SJSA1 (cell line): ENCODE measurements at places on chromosomes 5 and 9. TPM values are rescaled to one million over a fixed set of nuclear protein-coding genes. Genes with fewer than 3 reads are reported as not detected.

DNA sequence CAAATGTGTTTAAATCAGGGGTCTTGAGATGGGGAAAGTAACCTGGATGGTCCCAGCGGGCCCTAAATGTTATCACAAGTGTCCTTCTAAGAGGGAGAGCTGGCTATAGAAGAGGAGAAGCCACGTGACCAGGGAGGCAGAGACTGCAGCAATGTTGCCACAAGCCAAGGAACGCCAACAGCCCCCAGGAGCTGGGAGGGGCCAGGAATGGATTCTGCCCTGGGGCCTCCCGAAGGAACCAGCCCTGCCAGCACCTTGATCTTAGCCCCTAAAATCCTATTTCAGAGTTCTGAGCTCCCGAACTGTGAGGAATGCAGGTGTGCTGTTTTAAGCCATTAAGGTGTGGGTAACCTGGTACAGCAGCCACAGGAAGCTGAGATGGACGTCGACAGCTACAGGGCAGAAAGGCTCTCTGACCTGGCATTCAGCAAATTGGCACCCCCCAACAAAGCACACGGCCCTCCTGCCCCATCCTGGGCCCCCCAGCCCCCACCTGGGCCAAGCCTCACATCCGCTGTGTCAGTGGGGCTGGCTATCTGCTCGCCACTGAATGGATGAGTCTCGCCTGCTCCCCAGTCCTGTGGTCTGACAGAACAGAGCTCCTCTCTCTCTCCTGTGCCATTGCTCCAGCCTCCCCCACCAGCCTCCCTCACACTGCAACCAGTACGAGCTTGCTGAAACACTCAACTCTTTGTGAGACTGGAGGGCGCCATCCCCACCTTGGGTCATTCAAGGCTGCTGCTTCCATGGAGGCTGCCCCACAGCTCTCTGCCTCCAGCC is 78.8 kb downstream of the ADAMTS2 start:
- H3K4me1 ChIP-seq, result peaks cover 17% of the 10 kb centered on the region
- DNase-seq, result no peak
- H3K27ac ChIP-seq, result peak overlapping the region; percentile 42
- no peak overlapping the region for H3K4me3 ChIP-seq

CDX1 gene
- 0.19 and 1.8 TPM in 2 replicates for total RNA-seq

ANXA1 gene
- total RNA-seq, result 848 and 934 TPM in 2 replicates

DNA sequence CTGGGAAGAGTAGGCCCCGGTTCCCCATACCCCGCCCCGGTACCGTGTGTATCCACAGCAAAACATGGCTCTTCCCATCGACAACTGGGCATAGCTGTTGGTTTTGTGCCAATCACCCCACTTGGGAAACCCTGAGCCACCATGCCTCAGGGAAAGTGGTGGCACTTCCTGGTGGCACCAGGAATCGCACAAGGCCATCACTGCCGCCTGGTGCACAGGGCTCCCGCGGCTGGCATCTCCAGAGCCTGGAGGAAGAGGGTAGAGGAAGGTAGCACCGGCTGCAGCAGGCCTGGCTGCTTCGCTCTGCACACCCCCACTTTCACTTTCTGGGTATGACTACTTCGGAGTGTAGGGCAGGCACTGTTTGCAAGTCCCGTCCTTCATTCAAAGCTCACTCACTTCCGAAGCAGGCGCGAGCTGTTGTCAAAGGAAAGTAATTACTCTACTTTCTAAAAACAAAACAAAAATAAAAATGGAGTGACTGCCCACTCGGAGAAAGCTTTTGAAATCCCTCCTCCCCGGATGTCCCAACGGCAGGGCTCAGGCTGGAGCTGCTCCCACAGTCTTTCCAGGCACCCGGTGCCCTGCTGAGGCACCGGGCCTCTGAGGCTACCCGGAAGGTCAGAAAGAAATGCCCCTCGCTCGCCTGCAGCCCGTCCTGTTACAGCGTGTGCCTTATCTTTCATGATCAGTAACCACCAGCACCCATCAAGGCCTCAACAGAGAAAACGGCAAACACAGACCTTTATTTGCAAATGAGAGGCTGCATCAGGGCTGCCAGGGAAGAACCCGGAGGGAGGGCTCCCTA is 2.0 kb downstream of the BRD3 start:
- H3K4me1 ChIP-seq, result peaks cover 26% of the 10 kb centered on the region
- peaks cover 11% of the 10 kb centered on the region; the same call in 1 of the 2 replicates for H3K36me3 ChIP-seq
- H3K4me3 ChIP-seq, result peak overlapping the region; percentile 99
- H3K27me3 ChIP-seq, result peaks cover 16% of the 10 kb centered on the region
- H3K27ac ChIP-seq, result peak overlapping the region; percentile 11; the same call in 1 of the 2 replicates

DNA sequence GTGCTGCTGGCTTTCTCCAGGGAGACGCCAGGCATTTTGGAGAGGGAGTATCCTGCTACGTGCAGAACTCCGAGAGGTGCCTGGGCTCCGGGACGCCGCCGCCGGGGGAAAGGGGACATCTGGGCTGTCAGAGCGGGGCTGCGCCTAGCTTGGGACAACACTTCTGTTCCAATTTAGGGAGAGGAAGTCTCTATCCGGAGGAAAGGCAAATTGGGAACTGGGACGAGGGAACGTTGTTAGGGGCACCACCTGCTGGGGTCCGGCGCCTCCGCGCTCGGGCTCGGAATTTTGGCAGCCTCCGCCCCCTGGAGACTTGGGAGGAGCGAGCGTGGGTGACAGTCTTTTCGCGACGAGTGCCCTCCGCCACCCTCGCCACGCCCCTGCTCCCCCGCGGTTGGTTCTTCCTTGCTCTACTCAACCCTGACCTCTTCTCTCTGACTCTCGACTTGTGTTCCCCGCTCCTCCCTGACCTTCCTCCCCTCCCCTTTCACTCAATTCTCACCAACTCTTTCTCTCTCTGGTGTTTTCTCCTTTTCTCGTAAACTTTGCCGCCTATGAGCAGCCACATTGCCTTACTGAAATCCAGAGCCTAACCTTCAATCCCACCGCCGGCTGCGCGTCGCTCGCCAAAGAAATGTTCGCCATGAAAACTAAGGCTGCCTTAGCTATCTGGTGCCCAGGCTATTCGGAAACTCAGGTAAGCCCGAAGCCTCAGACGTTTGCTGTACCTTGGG is 1.6 kb downstream of the TSLP start:
- H3K4me3 ChIP-seq, result peak overlapping the region; percentile 41
- no peak overlapping the region for H3K27ac ChIP-seq
- no peaks in the 10 kb centered on the region for H3K36me3 ChIP-seq
- H3K27me3 ChIP-seq, result peaks cover 11% of the 10 kb centered on the region

CRAT gene
- total RNA-seq, result 8.9 and 20.3 TPM in 2 replicates

DNA sequence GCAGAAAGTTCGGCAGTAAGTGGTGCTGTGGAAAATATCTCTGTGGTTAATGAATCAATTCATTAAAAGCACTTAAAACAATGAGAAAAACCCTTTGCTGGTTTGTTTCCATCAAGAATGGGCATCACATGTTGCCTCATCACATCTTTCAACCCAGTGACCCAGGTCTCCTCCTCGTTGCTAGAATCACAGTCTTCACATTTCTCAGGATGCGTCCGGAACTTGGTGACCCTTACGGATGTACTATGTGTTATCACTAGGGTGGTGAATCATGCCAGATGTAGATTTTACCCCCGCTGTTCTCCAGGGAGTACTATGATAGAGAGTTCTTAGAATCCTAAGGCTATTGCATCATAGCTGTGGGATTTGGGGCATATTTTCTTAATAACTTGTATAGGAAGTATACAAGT is 217.9 kb upstream of the KLF4 start:
- no peaks in the 10 kb centered on the region for H3K27me3 ChIP-seq
- no peak for DNase-seq
- no peak overlapping the region for H3K27ac ChIP-seq
- H3K4me3 ChIP-seq, result no peak overlapping the region
- peaks cover 34% of the 10 kb centered on the region for H3K4me1 ChIP-seq

- no peak overlapping the region for H3K4me3 ChIP-seq
- no peaks in the 10 kb centered on the region for H3K4me1 ChIP-seq
- H3K36me3 ChIP-seq, result no peaks in the 10 kb centered on the region
Observed at GRCh38 chr5:67257500-67257899, 60.9 kb upstream of the CD180 start.

SNX30 gene
- 6.4 and 10.2 TPM in 2 replicates for total RNA-seq

DNA sequence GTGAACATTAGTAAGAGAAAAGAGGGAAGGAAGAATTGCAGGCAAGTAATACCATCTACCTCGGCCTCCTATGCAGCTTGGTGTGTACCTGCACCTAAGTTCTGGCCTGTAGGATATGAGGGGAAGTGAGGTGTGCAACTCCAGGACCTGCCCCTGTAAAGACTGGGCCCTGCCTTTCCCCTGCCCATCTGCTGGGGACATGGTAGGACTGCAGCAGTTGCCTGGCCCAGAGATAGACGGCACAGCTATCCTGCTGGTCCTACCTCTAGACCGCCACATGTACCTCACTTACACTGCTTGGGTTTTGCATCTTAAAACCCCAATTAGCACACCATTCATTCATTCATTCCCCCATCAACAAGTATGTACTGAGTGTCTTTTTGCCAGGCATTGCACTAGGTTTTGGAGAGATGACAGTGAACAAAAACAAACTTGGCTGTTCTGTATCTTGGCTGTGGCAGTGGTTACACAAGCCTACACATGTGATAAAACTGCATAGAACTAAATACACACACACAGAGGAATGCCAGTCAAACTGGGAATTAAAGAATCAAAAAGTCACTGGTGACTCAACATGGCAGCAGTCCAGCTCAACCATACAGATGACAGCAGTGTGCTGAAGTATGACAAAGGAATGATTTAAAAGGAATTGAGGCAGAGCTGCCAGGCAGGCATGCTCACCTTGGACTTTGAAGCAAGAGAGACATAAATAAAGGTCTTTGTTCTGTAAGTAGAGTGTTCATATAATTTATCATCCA is 23.3 kb upstream of the MGAT1 start:
- no peaks in the 10 kb centered on the region for H3K27me3 ChIP-seq
- H3K36me3 ChIP-seq, result peaks cover 13% of the 10 kb centered on the region
- DNase-seq, result peak; percentile 69
- H3K27ac ChIP-seq, result no peak overlapping the region
- no peak overlapping the region for H3K4me3 ChIP-seq
